ENCODE measurements at places on chromosomes 1 and 21.
A peak's percentile ranks its signal among the peaks of the same experiment; 100 is the strongest.

DNA sequence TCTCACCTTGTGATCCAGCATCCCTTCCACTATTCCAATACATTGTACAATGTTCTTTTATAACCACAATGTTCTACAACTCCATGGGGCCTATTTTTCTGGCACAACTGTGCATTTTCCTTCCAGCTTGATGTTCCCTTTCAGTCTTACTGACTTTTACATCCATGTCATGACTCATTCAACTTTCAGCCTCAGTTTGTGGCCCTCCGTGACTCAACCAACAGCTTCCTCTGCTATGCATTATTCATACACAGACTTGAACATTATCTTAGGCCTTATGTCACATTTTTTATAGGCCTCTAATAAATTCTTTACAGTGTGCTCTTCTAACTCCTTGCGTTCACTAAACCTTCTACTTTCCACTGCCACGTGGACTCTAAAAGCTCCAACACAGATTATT lies 119.4 kb upstream of the PRMT6 start:
- no peak for DNase-seq

- DNase-seq = no peak
Measured at GRCh38 chr1:160859166-160859565, 3.5 kb downstream of the CD244 start.

GRCh38 chr1:21066356-21067012 lies 110.2 kb downstream of the EIF4G3 start:
- DNase-seq = no peak

GRCh38 chr21:14600569-14601297 lies 54.6 kb upstream of the SAMSN1 start:
- no peak for DNase-seq

GRCh38 chr21:46127239-46128105 lies 27.9 kb downstream of the FTCD start:
- no peak for DNase-seq

GRCh38 chr1:48263041-48263440 lies 40.5 kb downstream of the SLC5A9 start:
- DNase-seq = no peak

- DNase-seq = peak; percentile 27
Measured at GRCh38 chr1:168742994-168743650, 14.1 kb upstream of the DPT start.

DNA sequence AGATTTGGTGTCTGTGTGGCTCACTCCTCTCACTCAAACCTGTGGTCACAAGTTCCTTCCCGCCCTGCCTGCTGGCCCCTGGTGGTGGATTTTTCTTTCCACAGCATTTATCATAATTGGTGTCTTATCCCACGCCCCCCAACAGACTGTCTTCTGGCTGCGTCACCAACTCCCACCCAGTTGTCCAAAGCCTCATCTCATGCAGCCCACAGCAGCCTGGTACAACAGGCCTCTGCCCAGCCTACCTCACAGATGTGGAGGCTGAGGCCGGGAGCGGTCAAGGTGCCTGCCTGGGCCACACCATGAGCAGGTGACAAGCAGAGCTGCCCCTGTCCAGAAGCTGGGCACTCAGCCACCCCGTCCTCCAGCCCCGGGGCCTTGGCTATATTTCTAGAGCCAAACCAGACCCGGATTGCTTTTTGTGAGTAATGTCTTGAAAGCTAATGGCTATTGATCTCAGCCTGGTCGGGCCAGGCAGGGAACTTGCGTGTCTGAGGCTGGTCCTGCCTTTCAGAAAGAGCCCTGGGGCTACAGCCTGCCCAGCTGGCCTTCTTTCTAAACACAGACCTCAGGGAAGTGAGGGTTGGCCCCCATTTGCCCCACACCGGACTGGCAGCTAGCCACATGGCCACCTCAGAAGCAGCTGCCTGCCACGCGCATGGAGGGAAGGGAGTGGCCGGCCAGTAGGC lies 2.6 kb downstream of the KCNAB2 start:
- no peak for DNase-seq

DNA sequence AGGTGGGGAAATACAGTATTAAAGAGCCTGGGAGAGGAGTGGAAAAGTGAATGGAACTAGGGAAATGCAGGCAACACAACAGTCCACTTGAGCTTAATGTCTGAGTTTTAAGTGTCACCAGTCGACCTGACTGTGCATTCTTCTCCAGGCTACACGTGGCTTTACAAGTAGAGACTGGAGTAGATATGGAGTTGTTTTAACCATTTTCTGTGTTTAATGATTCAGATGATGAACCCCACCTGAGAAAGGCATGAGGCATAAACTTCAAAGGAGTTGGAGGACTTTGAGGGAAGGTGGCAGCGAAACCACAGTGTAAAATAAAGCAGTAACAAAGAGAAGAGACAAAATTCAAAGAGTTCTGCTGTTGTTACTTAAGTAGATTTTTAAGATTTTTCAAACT lies 12.6 kb downstream of the FUBP1 start:
- DNase-seq = no peak

DNA sequence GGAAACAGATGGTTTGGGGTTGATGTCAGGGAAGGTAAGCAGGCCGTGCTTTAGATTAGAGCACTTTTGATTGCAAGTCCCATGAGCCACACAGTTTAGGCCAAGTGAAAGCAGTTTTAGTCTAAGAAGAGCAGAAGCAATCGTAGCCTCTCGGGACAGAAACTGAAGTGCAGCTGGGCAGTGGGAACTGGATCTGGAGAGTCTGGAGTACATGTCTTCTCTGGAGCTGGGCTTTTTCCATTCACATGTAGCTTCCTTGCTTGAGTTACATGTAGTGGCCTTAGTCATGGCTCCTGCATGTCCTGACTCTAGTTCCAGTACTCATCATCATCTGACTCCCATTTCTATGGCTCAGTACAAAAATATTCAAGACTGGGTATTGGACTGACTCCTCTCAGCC lies 16.7 kb downstream of the CAMTA1 start:
- no peak for DNase-seq

DNA sequence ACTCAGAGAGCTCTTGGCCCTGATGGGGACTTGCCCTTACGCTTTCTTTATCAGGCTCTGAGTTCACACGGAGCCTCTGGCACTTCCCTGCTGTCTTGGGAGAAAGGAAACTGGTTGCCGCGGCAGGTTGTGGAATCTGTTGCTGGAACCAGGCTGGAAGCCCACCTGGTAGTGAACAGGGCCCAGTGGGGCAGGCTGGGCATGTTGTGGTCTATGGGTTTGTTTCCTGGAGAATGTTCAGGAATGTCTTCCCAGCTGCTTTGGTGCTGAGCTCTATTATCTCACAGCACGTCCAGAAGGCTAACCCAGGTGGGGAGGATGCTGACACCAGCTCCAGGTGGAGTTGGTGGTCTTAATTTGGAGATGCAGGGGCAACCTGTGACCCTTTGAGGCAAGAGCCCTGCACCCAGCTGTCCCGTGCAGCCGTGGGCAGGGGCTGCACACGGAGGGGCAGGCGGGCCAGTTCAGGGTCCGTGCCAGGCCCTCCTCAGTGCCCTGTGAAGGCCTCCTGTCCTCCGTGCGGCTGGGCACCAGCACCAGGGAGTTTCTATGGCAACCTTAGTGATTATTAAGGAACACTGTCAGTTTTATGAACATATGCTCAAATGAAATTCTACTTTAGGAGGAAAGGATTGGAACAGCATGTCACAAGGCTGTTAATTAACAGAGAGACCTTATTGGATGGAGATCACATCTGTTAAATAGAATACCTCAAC lies 33.3 kb upstream of the TDRD10 start:
- no peak for DNase-seq

DNA sequence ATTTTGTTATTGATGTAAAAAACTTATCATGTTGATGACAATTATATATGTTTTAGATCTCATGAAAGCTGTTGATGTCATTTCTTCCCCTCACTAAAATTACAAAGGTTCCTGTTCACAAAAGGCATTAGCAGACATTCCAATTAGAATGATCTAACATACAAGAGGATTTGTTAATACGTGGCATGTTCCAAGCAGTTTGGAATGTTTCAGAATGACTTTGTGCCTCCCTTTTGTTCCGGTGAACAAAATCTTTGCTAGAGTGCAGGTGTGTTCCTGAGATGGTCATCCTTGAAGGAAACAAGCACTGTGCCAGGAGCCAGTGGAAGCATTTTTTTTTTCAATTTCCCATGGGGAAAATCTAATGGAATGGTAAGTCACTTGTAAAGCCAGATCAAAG lies 108.0 kb upstream of the KCTD3 start:
- DNase-seq = no peak

DNA sequence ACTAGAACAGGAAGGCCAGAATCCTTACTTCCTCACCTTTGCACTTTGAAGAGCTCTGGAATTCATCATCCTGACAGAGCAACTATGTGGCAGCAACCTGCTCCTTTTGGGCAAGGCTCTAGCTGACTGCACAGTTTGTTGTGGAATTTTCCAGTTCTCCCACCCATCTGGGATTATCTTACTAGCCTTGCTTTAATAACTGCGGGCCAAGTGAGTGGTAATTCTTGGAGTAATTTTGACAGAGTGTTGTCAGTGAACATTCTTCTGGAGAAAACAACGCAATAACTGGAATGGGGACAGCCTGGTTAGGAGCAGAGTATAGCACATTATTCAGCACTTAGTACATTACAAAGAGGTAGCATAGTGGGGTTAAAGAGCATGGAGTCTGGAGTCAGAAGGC lies 75.3 kb downstream of the NTMT2 start:
- no peak for DNase-seq

- DNase-seq = no peak
Measured at GRCh38 chr1:67134695-67135094, at the start of gene C1orf141. Gene C1orf141, minus strand, starts transcription at chr1:67134970. Its CDS starts 7,730 bp downstream, at chr1:67127240.

DNA sequence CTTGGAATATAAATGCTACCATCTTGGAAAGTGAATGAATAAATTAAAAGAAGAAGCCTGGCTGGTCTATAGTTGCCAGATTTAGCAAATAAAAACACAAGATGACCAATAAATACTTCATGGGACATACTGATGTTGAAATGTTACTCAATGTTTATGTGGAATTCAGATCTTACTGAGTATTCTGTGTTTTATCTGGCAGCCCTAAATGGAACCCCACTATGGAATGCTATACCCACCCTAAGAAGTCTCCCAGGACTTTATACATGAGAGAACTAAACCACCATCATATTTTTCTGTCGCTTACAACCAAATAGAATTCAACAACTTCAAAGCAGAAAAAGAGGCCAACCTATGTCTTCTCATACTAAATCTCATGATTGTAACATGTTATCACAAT lies 177.6 kb upstream of the HMCN1 start:
- DNase-seq = no peak

DNA sequence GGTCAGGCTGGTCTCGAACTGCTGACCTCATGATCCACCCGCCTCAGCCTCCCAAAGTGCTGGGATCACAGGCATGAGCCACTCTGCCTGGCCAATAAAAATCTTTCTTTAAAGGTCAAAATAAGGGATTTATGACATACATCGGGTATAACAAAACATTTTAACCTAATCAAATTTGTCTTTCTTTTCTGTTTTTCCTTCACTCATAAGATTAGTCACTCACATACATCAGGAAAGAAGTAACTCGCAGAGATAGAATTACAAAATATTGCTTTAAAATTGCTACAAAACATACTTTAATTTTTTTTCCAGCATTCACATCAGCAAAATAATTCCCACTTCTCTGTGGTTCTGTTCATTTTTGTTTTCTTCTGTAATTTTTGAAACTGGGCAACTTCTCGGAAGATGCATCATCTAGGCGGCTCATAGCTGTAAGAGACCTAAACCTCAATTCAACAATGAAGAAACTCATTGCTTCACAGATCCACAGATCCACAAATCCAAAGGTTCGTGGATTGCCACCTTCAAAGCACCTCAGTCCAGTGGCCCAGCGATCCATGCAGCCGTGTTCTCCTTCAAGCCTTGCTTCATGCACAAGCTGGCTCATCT lies 39.7 kb downstream of the NEK2 start:
- no peak for DNase-seq

- no peak for DNase-seq
Measured at GRCh38 chr1:237570530-237570929, 320.2 kb downstream of the ZP4 start.

DNA sequence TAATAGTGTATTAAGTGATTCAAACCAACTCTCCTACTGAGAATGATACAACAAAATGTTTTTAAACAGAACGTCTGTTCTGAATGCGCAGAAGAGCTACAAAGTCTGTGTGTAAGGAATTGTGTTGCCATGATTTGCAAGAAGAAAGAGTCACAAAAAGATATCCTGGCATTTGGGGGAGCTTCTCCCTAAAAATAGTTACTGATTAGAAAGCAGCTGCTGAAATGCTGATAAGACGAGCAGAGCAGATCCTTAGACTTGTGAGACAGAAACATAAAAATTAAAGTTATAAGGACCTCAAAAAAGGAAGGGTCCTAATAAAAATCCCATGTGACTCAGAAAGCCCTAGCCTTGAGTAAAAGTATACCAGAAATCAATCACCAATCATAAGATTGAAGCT lies 54.9 kb upstream of the CRB1 start:
- no peak for DNase-seq

DNA sequence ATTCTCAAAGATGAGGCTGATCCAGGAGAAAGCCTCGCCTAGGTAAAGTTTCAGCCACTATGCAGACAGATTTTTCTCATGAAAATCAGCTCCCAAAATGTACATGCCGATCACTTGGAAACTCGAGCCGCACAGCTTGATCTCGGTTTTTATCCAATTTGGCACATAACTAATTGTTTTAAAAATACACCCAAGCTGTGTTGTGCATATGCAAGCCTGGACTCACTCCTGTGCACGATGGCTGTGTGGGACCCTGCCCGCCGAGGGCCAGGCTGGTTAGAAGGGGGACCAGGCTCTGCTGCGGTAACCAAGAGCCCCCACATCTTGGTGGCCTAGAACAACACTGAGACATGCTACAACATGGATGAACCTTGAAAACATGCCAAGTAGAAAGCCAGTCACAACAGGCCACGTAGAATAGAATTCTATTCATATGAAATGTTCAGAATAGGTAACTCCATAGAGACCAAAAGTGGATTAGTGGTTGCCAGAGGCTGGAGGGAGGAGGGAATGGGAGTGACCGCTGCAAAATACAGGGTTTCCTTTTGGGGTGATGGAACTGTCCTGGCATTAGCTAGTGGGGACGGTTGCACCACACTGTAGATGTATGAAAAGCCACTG lies 16.1 kb upstream of the LDLRAP1 start:
- no peak for DNase-seq

GRCh38 chr1:58116284-58116683 lies 430.2 kb downstream of the OMA1 start:
- no peak for DNase-seq

DNA sequence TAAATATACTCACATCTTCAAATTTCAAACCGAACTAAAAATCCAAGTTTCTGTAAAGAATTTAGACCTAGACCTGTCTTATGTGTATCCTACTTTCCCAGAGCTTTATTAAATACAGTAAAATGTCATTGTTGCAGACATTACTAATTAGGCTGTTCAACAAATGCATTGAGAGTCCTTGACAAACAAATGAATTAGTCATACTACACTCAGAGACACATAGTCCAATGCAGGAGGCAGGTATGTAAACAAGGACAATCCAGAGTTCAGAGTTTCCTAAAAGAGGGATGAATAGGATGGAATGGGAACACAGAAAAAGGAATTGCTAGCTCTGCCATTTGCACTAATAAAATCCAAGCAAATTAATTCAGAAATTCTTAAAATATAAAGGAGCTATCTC lies 1.6 kb upstream of the EGLN1 start:
- no peak for DNase-seq

Data from left ventricle myocardium inferior (tissue), 1 donor.